ENCODE measurements at places on chromosomes 12 and 14.

DNA sequence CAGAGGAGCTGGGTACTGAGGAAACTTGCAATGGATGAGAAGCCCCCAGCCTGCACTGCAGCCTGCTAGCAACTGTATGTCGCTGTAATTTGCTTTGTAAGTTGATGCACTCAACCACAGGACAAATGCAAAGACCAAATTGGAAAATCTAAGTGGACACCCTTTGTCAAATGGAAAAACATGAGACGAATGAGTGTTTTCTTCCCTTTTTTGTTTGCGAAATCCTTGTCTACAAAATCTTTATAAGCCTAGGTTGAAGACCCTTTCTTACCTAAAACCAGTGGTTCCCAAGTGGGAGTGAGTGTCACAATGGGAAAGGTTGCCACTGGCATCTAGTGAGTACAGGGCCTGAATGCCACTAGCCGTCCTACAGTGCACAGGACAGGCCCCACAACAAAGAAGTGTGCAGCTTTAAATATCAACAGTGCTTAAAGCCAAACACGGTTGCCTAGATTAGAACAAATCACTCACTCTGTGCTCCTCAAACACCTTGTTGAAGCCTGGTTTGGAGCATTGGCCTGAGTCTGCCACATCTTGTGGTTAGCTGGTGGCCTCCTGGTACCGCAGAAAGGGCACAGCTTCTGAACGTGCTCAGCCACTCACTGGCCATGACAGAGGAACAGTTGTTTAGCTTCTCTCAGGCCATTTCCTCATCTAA lies 7.6 kb upstream of the VASH1 start:
- DNase-seq = no peak

DNA sequence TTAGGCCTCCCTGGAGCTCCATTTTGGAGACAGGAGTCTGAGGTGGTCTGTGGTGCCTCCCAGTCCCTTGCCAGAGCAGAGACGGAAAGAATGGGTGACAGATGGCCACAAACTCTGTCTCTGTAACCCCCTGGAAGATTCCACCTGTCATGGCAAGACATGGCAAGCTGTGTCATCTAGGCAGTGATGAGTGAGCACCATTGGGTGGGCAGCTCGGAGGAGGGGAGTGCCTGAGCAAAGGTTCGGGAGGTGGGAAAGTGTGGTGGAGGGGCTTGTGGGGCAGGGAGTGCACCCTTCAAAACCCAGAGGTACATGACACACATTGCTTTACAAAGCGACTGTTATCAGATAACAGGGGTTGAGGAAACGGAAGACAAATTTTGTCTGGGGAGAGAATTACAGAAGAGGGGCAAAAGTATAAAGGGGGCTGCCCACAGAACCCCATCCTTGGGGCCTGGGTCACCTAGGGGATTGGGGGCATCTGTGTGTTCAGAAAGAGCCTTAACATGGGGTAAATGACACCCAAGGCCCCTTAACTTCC lies 3.5 kb downstream of the RIN3 start:
- no peak for DNase-seq

DNA sequence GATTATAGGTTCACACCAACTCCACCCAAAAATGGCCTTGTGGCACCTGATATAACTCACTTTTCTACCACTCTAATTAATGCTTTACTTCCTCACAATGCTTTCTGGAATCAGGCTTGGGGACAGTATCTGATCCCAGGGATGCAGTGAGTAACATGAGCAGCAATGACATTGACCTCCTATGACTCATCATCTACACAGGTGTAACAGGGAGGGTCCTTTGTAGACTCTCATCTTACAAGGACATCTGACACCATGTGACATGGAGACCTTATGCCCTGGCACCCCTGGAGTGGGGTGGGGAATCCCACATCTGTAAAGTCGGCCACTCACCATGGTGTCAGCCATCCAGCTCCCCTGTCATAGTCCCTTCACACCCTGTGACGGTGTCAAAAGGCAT lies 586.4 kb downstream of the MED13L start:
- no peak for DNase-seq

GRCh38 chr12:30694412-30695198 lies 1.1 kb downstream of the IPO8 start:
- DNase-seq = peak; percentile 54

GRCh38 chr12:129381715-129382114 lies 522.1 kb downstream of the TMEM132D start:
- no peak for DNase-seq

DNA sequence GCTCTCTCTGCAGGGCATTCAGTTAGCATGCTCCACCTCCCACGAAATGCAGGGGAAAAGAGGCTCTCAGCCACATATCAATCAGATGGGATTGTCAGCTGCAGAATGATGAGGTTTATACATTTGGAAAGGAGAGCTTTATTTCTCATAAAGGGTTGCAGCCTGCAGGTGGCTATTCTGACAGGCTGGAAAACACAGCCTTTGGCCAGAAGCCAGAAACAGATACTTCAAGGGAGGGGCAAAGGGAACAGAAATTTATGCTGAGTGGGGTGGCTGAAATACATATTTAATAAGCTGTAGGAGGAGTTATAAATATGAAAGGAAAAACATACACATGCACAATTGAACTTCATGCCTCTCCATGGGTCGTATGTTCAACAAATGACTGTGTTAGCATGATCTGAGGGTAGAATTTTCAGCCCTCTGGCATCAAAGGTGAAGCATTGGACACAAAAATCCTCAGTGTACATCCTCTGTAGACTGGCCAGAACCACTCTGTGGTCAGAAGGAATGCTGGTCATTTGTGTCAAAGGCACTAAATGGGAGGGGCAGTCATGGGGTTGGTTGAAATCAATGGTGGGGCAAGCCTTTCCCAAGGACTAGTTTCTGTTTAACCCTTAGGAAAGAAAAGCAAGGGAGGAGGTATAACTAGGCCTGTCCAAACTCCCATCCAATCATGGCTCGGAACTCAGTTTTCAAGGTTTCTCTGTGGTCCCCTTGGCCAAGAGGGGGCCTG lies 62.4 kb downstream of the TMX1 start:
- no peak for DNase-seq
